Left lung (tissue), 14 donors: ENCODE measurements at places on chromosomes 4 and X. TPM values are rescaled to one million over a fixed set of nuclear protein-coding genes. Genes with fewer than 3 reads are reported as not detected.
A peak's percentile ranks its signal among the peaks of the same experiment; 100 is the strongest.

The HTN1 gene
- 0.06 TPM for polyA plus RNA-seq

The CXCL9 gene
- 0.74 TPM for polyA plus RNA-seq

The MMGT1 gene
- 28.8 TPM for polyA plus RNA-seq

The GPR50 gene
- not detected for polyA plus RNA-seq

The BEX2 gene
- polyA plus RNA-seq, result 20.5 TPM

The SASH3 gene
- polyA plus RNA-seq, result 4.5 TPM

The PGAM4 gene
- 1.4 TPM for polyA plus RNA-seq

The MND1 gene
- polyA plus RNA-seq, result 9.7 TPM

The TLL1 gene
- polyA plus RNA-seq, result 4.0 TPM

The SERPINA7 gene
- not detected for polyA plus RNA-seq

The TENM3 gene
- polyA plus RNA-seq, result 2.2 TPM

The NPNT gene
- 75.7 TPM for polyA plus RNA-seq

The C1QTNF7 gene
- 14.4 TPM for polyA plus RNA-seq

DNA sequence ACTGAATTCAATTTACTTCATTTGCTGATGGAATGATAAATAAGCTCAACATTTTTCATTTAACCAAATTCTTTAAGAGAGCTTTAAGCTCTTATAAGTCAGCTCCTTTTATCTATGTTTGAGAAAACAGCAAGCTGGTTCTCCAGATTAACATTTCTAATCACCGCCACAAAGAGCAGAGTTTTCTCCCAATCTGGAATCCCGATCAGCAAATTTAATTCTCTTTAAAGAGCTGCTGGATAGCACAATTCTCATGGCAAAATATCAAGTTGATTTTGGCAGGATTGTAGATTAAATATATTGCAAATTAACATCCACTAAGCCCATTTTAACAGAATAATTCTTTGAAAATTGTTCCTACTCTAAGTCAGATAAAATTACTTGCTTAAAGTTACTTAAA is 48.8 kb downstream of the RPS6KA3 start:
- DNase-seq, result no peak

DNA sequence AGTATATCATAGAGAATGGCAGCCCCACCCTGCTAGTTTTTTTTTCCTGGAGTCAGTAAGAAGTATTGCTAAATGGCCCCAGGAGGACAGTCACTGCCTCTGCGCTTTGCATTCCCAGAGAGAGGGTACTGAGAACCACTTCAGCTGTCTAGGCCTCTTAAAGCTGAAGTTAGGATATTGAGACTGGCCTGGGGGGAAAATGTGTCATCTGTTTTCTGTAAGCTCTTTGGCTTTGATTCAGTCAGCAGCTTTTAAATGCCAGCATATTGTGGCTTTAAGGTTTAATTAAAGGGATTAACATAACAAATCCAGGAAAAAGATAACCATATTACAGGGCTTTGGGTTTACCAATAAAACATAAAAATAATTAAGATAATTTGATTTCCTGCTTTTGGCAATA is 852.0 kb downstream of the PCDH18 start:
- no peak for DNase-seq

DNA sequence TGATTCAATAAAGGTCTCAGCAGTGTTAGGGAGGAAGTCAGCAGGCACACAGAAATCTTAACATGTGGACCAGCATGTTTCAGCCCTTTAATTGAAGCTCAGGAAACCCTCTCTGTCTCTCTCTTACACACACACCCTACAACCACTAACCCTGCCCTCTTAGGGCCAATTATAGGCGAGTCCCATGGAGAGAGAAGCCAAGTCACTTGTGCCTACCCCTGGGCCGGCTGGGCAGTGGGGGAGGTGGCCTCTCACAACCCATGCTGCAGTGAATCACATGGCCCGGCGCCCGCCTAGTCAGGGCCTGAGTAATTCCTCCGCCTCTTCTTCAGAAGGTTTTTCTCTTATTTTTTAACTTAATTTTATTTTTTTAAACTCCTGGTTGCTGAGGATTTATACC is 3.7 kb downstream of the FGD1 start:
- no peak for DNase-seq

DNA sequence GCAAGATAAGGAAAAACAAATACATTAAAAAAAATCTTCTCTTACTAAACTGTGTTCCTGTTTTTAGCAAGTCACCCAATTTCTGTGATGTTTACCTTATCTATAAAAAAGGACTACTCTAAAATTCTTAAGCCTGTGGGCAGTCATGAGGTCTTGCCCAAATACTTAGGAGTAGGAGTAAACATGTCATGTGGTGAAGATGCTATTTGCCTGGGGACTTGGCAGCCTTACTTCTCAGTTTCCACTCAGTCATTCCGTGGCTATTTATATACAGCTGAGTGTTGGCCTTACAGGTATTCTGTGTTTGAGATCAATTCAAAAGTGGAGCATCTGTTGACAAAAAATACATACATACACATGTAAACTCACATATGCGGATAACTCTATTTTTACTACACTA is 89.9 kb upstream of the TLR2 start:
- no peak for DNase-seq

DNA sequence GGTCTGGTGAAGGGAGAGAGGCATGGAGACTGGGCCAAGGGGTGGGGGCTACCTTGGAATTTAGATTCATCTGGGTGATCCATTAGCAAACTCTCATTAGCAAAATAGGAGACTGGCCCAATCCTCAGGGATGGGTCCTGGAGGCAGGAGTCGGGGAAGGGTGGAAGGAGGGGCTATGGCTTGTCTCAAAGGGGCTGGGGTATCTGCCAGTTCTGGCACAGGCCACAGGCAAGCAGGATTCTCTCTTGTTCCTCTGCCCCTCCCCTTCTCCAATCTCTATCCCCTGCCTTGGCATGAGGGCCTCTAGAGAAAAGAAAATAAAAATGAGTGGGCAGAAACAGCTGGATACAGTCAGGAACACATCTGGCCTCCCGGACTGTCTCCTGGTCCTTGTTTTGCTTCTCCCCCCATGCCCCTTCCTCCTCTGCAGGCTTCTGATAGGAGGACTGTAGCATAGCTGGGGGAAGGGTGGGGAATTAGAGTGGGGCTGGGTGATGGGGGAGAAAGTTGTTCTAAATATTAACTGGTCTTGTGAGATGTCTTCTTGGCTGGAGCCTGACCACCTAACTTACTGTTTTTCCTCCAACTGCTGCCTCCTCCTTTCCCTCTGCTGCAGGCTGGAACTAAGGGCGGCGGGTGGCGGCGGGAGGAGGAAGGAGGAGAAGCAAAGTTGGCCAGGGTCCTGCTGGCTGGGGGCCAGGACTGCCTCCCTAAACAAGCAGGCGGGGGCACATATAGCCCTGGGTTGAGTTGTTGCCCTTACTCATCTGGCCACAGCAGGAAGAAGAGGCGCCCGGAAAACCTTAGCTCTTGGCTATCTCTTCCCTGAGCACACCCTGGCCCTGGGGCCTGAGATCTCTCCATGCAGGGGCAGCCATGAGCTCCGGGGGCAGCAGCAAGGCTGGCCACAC is 53.3 kb upstream of the LAS1L start:
- peak; percentile 78 for DNase-seq

- DNase-seq, result no peak
Observed at GRCh38 chr4:13007802-13008470, 476.2 kb downstream of the RAB28 start.

DNA sequence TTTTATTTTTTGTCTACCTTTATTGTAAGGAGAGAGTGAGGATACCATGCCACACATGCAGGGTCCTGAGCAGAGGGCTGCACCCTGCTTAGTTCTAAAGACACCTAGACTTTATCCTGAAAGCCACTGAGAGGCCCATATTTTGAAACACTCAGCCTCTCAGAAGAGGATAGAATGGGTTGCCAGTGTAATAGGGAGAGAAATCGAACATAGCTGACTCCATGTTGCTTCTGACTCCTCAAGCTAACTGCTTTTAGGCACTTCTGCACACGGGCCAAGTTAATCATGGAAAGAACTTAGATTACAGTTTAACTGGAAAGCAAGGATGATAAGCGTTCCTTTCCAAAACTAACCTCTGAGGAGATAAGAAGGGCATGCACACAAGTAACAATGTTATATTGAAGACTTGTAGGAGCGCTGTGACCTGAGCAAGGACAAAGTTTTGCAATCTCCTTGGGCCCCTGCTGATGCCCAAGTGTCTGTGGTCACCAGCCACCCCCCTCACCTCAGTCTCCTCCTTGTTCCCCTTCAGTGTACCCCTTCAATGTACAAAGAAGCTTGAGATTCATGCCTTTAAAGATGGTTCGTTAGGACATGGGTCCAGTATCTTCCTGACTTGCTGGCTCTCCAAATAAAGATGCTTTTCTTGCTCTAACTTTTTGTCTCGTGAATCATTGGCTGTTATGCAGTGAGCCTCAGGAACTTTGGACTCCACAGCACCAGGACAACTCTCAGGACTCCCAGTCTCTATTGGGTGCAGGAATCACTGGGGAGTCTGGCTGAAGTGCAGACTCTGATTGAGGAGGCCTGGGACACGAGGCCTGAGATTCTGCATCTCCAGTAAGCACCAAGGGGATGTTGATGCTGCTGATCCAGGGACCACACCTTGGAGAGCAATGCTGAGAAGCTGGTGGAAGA is 25.4 kb upstream of the CD99 start:
- no peak for DNase-seq

GRCh38 chrX:36963852-36964251 is 44.3 kb upstream of the FAM47C start:
- no peak for DNase-seq

GRCh38 chr4:69330345-69331047 is 50.2 kb downstream of the UGT2B28 start:
- DNase-seq, result no peak

DNA sequence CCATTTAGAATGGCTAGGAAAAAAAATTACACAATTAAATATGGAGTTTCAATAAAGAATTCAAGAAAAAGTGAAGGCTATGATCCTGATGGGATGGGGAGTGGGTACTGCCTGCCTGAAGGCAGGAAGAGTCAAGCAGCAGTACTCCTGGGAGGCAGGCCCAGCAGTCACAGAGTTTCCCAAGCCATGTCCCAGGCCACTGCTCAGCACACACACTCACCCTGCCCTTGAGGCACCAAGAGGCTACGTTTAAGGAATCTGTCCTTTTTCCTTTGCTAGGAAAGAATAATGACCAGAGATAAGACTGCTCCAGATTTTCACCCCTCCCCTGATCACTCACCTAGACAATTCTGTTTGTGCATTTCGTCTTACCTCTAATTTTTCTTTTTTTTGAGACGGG is 30.2 kb downstream of the MAP7D3 start:
- DNase-seq, result no peak

DNA sequence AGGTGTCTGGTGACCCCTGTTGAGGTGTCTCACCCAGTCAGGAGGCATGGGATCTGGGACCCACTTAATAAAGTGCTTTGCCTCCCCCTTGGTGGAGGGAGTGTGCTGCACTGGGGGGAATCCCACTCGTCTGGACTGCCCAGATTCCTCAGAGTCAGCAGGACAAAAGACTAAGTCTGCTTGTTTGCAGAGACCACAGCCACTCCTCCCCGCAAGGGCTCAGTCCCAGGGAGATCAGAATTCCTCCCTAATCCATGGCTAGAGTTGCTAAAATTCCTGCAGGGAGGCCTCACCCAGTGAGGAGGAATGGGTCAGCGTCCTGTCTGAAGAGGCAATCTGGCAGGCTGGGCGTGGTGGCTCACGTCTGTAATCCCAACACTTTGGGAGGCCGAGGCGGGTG is 442.2 kb downstream of the PABPC4L start:
- no peak for DNase-seq

DNA sequence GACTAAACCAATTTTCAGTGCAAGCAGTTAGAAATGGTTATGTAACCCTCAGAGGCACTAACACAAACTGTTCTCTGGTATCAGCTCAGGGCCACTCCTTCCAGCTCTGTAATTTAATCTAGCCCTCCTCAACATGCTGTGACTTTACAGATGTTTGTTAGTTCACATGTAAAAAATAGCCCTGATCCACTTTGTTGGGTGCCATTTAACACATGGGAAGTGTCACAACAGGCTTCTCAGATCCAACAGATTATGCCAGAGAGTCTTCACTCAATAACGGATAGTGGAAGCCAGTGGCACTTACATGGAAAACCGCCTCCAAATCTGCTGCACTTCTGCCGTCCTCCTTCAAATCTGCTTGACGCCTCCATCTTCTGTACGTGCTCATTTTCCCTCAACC is 51.6 kb downstream of the ATP8A1 start:
- no peak for DNase-seq

- DNase-seq, result no peak
Observed at GRCh38 chr4:184345573-184345922, 127.9 kb upstream of the ENPP6 start.

DNA sequence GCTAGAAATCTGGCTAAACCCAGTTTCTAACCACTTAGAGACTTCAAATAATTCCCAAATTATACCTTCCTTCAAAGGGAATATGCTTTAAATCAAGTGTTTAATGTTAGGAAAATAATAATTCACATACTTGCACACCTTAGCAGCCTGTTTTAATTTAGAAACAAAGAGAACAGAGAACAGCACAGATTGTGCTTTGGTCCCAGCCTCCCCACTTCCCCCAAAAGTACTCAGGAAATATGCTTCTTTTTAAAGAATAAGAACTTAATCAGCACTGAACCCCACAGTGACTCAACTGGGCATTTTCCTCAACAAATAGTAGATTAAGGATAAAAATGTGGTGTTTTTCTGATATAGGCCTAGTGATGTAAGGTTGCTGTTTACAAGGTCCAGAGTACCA is 295.8 kb downstream of the GBA3 start:
- no peak for DNase-seq

DNA sequence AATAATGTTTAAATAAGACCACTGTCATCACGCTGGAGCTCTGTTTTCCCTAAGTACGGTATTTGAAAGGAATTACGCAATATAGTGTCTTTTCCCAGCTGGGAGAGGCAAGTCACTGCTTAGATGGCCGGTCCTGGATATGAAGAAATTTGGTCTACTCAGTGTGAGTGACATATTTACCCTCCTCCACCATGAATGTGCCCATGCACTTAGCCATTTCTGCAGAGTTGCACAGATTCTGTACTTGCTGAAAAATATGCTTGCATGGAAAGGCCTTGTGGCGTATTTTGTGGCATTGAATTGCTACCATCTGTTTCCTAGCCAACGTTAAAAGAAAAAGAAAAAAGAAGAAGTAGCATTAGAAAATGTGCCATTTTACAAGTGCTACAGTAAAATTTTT is 73.1 kb downstream of the ADGRL3 start:
- DNase-seq, result peak; percentile 82

DNA sequence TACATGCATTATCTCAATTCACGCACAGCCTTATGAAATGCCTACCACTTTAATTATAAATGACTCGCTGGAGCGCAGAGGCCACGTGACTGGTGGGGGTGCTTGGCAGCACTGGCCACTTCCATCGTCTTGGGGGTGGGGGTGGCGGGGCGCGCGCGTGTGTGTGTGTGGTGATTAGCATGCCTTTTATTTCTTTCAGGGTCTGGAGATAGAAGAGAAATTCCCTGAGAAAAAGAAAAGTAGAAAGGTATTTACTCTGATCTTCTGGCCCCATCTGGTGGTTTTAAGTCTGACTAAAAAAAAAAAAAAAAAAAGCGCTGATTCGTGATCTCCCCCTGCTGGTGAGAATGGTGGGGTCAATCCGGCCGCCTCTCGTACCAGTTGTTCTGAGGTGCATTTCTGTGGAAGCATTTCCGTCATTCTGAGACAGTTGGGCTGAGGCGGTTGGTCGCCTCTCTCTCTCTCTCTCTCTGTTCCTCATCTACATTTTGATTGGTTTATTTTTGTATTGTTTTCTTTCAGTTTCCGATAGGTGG is at the start of gene CCNB3:
TSS of gene CCNB3 (plus strand) at position 402 of the 536 bp plus-strand sequence. CDS start 80,399 bp downstream, outside the sequence.
- DNase-seq, result peak; percentile 56

GRCh38 chr4:149738156-149738555 is 77.5 kb downstream of the IQCM start:
- DNase-seq, result no peak
